B cell (primary cell): ENCODE measurements at places on chromosomes 2 and 18. TPM values are rescaled to one million over a fixed set of nuclear protein-coding genes. Genes with fewer than 3 reads are reported as not detected.

- no peaks in the 10 kb centered on the region for H3K27me3 ChIP-seq
- H3K36me3 ChIP-seq, result no peaks in the 10 kb centered on the region
- H3K4me1 ChIP-seq, result no peaks in the 10 kb centered on the region
- H3K27ac ChIP-seq, result no peak overlapping the region
- no peak overlapping the region for H3K4me3 ChIP-seq
- no peak for DNase-seq
Observed at GRCh38 chr2:145777914-145778313, 1258.0 kb upstream of the ZEB2 start.

GKN1 gene
- not detected in 2 replicates for total RNA-seq

- peaks cover 34% of the 10 kb centered on the region for H3K4me1 ChIP-seq
- peak; percentile 8 for DNase-seq
Observed at GRCh38 chr2:142875010-142875409, 2.5 kb upstream of the KYNU start.

DNA sequence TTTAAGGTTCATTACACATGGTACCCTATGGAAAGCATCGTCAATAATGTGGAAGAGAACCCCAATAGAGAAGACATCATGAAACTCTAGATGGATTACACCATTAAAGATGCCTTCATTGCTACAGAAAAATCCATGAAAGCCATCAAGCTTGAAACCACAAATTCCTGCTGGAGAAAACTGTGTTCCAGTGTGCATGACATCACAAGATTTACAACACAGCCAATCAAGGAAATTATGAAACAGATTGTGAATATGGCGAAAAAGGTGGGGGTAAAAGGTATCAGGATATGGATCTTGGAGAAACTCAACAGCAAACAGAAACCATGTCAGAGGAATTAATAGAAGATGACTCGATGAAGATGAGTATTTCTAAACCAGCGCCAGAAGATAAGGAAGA is 200.0 kb downstream of the SLC4A10 start:
- no peak overlapping the region for H3K4me3 ChIP-seq
- H3K27me3 ChIP-seq, result no peaks in the 10 kb centered on the region
- no peaks in the 10 kb centered on the region for H3K36me3 ChIP-seq
- no peaks in the 10 kb centered on the region for H3K4me1 ChIP-seq
- DNase-seq, result no peak

DNA sequence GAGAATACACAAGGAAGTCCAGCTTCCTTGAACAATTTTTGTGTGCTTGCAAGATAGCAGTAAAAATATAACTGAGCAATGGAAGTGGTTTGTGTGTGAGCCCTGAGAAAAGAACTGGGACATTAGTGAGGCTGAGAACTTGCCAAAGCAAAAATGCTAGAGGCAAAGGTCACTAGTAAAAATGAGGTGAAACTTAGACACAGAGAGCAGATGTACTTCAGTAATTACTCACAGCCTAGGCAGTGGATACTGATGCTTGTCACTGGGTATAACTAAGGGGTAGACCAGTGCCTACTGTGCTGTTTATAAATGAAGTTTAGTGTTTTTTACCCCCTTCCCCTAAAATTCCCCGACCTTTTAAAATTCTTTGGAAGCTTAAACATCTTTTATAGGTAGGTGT is 450.1 kb downstream of the LPIN1 start:
- no peak overlapping the region for H3K27ac ChIP-seq
- peaks cover 6% of the 10 kb centered on the region for H3K4me1 ChIP-seq
- H3K4me3 ChIP-seq, result no peak overlapping the region
- H3K36me3 ChIP-seq, result no peaks in the 10 kb centered on the region
- no peaks in the 10 kb centered on the region for H3K27me3 ChIP-seq
- DNase-seq, result no peak

DNA sequence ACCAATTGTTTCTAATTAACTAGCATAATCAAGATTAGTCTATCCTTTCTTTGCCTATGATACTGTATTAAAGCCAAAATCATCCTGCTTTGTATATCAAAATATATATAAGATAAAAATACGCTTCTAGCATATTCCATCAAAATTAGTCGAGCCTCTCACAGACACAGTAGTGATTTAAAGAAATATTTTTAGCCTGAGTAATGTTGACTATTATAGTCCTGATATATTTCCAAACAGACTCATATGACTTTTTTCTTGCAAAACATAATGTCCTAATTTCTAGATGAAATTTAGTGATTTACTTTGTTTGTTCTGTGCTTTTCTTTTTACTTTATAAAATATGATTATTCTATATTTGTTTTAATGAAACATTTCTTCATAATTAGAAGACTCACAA is 30.9 kb downstream of the FAP start:
- H3K27me3 ChIP-seq, result no peaks in the 10 kb centered on the region
- H3K4me3 ChIP-seq, result no peak overlapping the region
- no peak for DNase-seq
- H3K4me1 ChIP-seq, result no peaks in the 10 kb centered on the region
- H3K36me3 ChIP-seq, result no peaks in the 10 kb centered on the region
- H3K27ac ChIP-seq, result no peak overlapping the region

DNA sequence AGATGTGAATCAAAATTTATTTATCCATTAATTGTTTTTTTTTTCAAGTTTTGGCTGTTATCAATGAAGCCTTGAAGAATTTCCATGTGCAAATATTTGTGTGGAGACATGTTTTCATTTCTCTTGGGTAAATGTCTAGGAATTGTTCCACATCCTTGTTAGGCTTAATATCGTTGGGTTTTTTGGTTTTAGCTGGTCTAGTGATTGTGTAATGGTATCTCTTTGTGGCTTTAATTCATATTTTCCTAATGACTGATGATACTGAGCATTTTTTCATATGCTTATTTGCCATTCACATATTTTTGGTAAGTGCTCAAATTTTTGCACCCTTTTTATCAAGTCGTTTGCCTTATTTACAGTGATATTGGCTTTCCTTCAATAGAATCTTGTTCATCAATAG is 250.3 kb upstream of the EPHA4 start:
- no peak overlapping the region for H3K4me3 ChIP-seq
- H3K36me3 ChIP-seq, result no peaks in the 10 kb centered on the region
- no peaks in the 10 kb centered on the region for H3K27me3 ChIP-seq
- DNase-seq, result no peak
- no peaks in the 10 kb centered on the region for H3K4me1 ChIP-seq

MAP3K19 gene
- total RNA-seq, result not detected in 2 replicates

KCNG3 gene
- total RNA-seq, result not detected in 2 replicates

DNA sequence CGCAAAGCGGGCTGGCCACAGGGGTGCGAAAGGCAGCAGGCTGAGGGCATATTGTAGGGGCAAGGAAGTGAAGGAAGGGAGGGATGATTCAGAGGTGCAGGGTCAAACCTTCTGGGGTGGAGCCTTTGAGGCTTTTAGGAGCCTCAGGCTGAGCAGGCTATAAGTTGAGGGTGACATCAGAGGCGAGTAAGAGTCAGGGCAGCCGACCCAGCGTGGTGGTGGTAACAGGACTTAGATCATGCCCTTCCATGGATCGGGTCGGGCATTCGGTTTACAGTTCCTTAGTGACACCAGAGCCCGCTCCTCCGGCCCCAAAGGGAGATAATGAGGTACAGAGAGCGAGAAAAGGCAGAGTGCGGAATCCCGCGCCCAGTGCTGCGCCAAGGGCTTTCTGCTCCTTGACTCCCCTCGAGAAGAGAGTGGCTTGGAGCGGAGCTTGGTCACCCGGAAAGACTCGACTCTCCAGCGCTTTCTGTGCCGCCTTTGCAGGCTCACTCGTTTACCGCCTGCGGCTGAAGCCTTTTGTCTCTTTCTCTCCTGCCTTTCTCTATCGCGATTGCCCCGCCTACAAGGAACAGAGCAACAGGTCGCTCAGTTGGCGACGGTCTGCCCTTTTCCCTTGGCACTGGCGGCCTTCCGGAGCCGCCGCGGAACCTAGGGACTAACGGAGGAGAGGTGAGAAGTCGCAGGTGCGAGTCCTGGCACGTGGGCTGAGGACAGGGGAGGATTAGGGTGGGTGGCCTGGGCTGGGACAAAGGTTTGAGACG is 720 bp downstream of the LBX2 start:
- peaks cover 16% of the 10 kb centered on the region for H3K27me3 ChIP-seq
- H3K27ac ChIP-seq, result no peak overlapping the region
- peak overlapping the region; percentile 26 for H3K4me3 ChIP-seq
- H3K36me3 ChIP-seq, result peaks cover 7% of the 10 kb centered on the region

DNA sequence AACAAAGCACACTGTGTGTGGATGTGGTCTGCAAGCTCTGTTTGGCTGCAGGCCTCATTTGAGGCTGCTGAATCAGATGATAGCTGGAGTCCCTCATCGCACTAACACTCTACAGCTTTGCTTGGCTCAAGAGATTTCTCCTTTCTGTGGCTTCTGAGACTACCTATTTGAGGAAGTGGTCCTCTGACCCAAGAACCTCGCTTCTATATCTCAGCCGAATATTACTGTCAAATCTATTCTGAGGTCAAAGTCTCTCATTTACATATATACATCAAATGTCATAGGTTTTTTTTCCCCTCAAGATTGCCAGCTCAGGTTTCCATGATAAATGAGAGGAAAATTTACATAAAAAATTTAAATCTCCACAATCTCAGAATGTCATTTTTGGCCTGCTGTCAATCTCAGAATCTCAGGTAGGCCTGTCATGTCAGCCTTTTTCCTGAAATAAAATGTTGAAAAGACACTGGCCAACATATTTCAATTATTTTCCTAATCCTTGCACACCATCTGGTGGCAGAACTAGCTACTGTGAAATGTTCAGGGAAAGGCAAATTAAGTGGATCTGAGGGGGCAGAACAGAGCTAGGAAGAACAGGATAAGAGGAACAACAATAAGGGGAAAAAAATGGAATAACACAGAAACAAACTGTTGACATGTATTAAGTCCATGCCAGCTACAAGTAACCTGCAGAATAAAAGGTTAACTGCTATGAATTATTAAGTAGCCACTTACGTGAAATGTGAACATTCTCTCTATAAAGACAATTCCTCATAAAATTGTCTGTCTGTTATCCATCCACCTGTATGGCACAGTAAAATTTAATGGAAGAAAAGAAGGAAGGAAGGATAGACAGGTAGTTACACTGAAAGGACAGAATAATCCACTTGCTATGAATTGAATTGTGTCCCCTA is 39.3 kb downstream of the AP1S3 start:
- H3K27me3 ChIP-seq, result no peaks in the 10 kb centered on the region
- no peak overlapping the region for H3K4me3 ChIP-seq
- DNase-seq, result peak; percentile 57
- H3K27ac ChIP-seq, result peak overlapping the region; percentile 7
- H3K36me3 ChIP-seq, result no peaks in the 10 kb centered on the region

- H3K27ac ChIP-seq, result no peak overlapping the region
- no peak overlapping the region for H3K4me3 ChIP-seq
- H3K4me1 ChIP-seq, result no peaks in the 10 kb centered on the region
- DNase-seq, result no peak
- H3K36me3 ChIP-seq, result no peaks in the 10 kb centered on the region
- H3K27me3 ChIP-seq, result no peaks in the 10 kb centered on the region
Observed at GRCh38 chr18:13425357-13426091, 207.0 kb downstream of the LDLRAD4 start.

M1AP gene
- total RNA-seq, result not detected in 2 replicates

RGPD6 gene
- 78.3 and 79.5 TPM in 2 replicates for total RNA-seq

- peaks cover 25% of the 10 kb centered on the region for H3K4me1 ChIP-seq
- DNase-seq, result no peak
- no peaks in the 10 kb centered on the region for H3K27me3 ChIP-seq
- H3K27ac ChIP-seq, result no peak overlapping the region
- H3K4me3 ChIP-seq, result peak overlapping the region; percentile 73
Observed at GRCh38 chr18:46915800-46916550, 1.3 kb downstream of the PIAS2 start.

KIAA2012 gene
- total RNA-seq, result not detected in 2 replicates

DNA sequence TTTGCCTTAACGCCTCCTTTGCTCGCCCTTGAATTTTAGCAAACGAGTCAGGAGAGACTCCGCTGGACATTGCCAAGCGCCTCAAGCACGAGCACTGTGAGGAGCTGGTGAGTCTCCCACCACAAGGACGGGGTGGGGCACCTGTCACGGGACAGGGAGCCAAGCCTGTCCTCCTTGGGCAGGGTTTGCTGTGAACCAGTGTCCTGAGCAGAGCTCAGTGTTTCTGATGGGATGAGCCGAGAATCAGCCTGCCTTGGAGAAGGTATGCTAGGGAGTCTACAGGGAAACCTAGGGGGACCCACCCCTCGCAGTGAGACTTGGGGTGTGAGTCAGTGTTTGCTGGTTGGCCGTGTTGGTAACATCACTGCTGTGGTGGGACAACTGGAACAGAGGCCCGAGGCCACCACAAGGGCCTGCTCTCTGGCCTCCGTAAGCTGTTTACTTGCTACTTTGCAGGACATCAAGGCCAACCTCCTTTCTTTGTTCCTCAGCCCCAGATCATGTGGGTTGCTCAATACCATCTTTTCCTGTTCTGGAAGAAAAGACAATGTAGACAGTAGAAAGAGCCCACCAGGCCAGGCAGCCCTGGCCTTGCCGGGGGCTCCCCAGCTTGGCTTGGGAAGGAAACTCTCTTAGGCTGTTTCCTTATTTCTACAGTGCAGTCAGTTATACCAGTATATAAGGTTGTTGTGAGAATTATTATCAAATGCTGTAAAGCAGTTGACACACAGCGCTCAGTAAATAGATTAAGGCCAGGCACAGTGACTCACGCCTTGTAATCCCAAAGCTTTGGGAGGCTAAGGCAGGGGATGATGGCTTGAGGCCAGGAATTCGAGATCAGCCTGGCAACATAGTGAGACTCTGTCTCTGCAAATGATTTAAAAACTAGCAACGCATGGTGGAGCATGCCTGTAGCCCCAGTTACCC is 42.4 kb downstream of the ITGB1BP1 start:
- no peak for DNase-seq
- no peak overlapping the region for H3K4me3 ChIP-seq
- H3K36me3 ChIP-seq, result no peaks in the 10 kb centered on the region
- no peaks in the 10 kb centered on the region for H3K27me3 ChIP-seq
- H3K4me1 ChIP-seq, result no peaks in the 10 kb centered on the region

AGXT gene
- not detected in 2 replicates for total RNA-seq

DNA sequence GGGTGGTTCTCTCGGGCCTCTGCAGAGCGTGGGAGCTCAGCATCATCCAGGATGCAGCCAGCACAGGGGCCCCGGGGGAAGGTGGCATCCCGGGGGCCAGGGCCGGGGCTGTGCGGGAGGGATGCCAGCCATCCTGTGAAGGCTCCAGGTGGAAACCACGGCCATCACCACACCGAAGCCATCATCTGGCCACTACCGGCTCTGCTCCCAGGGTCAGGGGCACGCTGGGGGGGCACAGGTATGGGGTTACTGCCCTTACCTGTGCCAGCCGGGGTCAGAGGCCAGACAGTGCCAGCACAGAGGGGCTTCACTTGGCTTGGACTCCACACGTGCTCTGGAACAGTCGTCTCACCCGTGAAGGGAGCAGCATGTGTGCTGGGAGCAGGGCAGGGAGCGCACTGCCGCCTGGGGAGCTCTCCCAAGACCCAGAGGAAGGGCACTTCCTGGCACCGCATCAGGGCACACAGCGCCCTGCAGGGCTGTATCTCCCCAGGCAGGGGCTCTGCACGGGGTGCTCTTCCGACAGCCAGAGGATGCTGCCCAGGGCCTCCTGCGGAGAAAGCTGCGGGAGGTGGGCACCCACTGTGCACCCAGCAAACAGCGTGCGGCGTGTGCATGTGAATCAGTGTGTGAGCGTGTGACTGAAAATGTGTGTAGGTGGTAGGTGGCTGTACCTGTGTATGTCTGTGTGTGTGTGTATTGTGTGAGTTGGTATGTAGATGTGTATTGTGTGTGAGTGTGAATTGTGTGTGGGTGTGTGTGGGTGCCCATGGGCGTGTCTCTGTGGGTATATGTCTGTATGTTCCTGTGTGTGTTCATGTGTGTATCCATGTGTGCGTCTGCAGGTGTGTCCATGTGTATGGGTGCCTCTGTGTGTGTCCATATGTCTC is 75.0 kb downstream of the PTGR3 start:
- no peaks in the 10 kb centered on the region for H3K27me3 ChIP-seq
- H3K36me3 ChIP-seq, result no peaks in the 10 kb centered on the region
- no peaks in the 10 kb centered on the region for H3K4me1 ChIP-seq
- no peak for DNase-seq
- H3K27ac ChIP-seq, result no peak overlapping the region
- no peak overlapping the region for H3K4me3 ChIP-seq

GNLY gene
- total RNA-seq, result 4.2 and 4.3 TPM in 2 replicates
